Stimulated activated CD4-positive, alpha-beta T cell treated with anti-CD3 and anti-CD28 coated beads, Interleukin-2, amount 100 ng/mL, for 48 hours (primary cell): ENCODE measurements at places on chromosomes 1 and 21.

GRCh38 chr1:91718368-91718767, 167.6 kb downstream of the TGFBR3 start:
- no peak for DNase-seq

DNA sequence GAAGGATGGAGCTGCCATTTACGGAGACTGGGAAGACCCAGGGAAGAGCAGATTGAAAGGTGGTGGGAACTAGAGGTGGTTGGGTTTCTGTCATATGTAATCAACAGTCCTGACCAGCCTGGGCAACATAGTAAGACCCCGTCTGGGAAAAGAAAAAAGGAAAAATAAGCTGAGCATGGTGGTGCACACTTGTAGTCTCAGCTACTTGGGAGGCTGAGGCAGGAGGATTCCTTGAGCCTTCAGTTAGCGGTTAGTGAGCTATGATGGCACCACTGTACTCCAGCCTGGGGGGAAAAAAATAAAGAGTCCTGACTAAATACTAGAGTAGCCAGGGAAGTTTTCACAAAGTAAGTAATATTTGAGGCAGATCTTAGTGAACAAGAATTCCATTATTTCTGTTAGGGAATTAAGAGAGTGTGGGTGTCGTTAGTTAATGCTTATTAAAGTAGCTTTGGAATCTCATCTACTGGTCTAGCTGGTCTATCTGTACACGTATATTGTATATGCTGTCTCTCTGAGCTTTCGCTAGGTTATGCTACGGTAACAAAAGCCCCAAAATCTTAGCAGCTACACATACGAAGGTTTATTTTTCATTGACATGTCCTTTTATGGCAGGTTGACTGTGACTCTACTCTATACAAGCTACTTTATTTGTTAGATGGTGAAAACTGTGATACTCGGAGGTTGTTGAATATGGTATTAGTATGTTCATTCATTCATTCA, 4.4 kb downstream of the NBPF1 start:
- no peak for DNase-seq

GRCh38 chr1:200108659-200109058, 81.1 kb downstream of the NR5A2 start:
- DNase-seq = no peak

DNA sequence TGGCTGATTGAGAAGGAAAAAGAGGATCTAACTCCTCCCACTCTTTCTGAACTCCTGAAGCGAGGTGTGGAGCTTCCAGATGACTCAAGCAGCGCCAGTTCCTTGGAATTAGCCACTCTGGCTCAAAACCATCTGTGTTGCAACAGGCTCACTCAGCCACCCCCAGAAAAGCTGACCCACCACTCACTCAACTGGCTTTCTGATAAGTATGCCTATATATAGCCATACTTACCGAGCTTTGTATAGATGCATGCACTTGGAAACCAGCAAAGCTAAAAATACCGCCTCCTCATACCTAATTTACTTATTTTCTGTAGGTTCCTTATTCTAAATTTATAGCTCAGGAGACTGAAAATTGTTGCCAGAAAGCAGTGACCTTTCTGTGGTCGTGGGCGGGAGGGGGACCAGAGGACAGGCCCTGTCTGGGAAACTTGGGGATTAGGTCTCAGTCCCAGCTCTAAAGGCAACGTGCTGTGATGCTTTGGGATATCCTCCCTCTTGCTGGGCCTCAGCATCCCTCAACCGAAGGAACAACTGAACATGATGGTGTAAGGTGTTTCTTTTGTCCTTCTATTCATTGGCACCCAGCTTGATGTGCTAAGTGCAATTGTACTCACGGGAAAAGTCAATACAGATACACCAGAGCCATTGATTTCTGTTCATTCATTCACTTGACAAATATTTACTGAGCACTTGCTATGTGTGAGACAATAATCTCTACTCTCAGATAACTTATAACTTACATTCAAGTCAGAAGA, 65.7 kb downstream of the NENF start:
- no peak for DNase-seq

DNA sequence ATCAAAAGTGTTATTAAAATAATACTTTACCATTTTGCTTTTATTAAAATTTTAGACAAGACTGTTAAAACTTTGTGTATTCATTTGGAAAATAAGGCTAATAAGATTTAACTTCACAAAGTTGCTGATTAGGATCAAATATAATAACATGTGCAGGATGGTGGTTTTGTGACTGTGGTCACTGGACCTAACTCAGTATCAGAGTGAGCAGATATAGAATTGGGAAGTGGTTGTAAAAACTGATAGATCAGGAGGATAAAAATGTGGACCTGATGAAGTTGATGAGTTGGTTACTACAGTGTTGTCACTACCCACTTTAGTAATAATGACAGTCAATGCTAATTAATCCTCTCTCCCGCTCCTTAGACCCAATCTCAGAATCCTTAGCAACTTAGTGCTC, 186.4 kb downstream of the AKT3 start:
- no peak for DNase-seq

DNA sequence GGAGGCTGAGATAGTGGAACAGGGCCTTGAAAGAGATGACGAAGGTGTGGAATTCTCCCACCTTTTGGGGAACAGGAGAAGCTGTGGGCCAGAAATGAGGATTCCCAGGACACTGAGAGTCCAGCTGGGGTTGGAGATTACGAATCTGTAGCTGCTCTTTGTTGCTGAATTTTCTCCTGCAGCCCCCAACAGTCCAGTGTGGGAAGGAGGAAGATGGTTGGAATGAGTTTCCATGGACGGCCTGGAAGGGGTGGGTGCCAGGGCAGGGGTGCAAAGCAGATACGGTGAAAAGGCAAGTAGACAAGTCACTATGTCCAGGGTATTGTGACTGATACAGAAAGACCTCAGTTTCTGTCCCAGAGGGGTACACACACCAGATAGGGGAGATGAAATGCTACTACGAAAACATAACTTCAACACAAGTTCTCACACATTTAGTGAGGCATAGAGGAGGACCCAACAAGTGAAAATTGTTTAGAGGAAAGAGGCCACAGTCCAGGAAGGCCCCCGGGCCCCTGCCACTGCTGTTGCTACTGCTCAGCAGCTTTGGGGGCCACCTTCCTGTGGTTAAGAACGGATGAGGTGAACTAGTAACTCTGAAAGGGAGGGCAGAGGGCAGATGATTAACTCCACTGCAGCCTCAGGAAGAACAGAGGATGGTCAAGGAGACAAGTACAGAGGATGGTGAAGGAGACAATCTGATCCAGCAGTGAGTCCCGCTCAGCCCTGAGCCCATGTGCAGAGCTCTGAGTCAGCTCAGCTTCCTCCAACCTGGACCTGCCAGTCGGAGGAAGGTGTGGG, 7.3 kb downstream of the CD244 start:
- no peak for DNase-seq

DNA sequence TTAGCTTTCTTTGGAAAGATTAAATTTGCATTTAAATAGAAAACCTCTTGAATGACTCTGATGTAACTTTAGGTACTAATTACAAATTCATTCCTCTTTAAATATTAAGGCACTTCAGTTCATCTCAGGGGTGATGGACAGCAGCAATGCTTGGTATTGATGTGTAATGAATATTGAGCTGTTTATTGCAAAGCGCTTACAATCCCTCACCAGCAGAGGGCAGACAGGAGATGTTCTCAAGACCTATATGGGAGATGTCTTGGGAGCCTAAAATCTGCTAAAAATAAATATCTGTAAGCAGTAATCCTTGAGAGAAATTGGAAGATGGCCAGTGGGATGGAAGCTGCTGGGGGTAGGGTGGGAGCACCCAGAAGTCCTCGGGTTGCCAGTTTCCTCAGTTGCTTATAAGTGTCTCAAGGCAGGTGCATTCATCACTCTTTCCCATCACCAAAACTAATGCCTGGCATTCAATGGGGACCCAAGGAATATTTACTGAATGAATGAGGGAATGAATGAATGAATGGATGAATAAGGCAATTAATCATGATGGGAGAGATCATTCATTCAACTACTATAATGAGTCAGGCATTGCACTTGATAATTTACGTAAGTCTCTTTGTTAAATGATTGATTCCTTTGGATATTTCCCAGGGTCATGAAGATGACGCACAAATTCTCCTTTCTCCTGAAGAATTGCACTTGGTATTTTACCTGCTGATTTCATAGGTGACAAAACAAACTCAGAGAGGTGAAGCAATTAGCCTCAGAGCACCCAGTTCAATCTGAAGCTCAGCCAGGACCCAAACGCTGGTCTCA, 2.3 kb downstream of the KLHDC8A start:
- peak; percentile 64 for DNase-seq

DNA sequence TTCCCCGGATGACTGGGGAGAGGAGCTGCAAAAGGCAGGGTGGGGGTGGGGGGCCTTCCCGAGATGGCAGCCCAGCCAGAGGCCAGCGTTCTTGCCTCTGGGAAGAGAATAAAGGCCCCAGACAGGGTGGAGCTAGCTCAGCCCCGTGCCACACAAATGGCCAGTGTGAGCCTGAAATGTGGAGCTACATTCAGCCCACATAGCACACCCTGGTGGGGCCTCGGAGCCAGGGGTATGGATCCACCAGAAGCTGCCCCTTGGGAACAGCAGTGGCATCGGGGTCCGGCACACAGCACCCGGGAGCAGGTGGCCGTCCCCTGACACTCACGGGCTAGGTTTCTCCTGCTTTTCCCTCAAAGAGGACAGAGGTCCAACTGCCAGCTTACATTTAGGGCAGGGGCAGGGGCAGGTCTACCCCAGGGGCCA, 93.9 kb downstream of the PDE9A start:
- no peak for DNase-seq

GRCh38 chr1:34924759-34925555, 4.5 kb downstream of the DLGAP3 start:
- peak; percentile 65 for DNase-seq

DNA sequence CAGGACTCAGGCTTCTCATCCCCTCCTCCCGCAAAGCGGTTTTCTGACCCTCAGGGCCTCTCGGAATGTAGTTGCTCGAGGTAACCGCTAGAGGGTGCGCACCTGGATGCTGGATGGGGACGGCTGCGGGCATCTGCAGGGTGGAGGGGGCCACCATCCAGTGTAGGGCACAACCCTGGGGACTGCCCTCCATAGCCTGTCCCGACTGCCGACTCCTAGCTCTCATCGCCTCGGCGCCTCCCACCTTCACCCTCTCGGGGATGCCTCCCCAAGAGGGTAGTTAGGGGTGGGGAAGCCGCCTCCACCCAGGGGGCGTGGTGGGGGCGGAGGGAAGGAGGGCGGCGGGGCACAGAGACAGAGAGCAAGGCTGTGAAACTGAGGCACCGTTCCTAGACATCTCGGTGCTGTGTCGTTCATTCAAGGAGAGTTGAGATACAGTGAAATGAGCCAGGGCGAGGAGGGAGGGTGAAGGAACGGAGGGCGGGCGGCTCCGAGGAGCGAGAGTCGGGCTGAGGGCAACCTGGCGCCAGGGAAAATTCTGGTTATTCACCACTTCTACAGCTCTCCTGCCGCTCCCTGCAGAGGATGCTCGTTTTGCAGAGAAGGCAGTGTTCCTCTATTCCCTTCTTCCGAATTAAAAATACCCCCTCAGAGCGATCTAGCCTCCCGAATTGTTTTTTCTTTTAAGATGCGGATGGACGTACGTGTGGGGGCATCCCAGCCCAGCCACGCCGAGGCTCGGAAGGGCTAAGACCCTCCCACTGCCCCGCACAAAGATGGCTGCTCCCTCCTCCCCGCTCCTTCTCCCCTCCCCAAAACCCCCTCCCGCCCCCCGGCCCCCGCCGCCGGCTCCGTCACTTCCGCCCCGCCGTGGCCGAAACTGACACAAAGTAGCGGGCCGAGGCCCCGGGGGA, at the start of gene ATP8B2:
Gene ATP8B2, plus strand, starts transcription at position 857 of the 914 bp plus-strand sequence. CDS start 2,617 bp downstream, outside the sequence.
- DNase-seq = peak; percentile 79

DNA sequence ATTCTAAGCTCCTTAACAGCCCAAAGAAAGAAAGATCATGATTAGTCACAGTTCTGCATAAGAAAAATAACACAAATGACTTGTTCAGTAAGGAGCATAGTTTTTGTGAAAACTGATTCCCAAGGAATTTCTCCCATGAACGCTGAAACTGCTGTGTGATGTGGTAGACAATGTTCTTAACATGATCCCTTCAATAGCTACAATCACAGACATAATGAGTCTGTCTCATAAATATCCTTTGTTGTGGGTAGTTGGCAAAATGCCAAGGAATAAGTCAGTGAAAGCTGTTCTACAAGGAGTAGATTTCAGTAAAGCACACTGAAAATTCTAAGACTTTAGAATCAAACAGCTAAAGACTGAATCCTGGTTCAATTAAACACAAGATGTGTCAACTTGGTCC, 404.8 kb downstream of the HLX start:
- DNase-seq = no peak

DNA sequence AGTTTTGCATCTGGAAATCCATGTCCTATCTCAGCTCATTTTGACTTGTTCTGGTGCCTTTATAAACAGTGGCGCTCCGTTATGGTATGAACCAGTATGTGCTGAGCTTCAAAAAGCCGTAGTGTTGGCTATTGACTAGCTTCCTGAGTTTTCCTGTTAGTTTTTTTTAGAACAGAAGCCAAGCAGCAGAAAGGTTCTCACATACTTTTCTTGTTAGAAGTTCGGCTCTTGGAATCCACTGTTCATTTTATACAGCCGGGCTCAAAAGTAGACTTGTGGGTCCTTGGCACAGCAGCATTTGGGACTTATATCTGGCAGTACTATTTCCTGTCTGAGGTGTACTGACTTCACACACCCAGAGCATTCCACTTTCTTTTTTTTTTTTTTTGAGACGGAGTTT, 63.8 kb downstream of the TBCE start:
- no peak for DNase-seq

- DNase-seq = no peak
Measured at GRCh38 chr1:164191191-164191590, 367.8 kb upstream of the PBX1 start.

GRCh38 chr1:151369302-151369610, 3.2 kb downstream of the SELENBP1 start:
- DNase-seq = no peak

GRCh38 chr1:9699361-9699760, 47.8 kb downstream of the PIK3CD start:
- DNase-seq = no peak

DNA sequence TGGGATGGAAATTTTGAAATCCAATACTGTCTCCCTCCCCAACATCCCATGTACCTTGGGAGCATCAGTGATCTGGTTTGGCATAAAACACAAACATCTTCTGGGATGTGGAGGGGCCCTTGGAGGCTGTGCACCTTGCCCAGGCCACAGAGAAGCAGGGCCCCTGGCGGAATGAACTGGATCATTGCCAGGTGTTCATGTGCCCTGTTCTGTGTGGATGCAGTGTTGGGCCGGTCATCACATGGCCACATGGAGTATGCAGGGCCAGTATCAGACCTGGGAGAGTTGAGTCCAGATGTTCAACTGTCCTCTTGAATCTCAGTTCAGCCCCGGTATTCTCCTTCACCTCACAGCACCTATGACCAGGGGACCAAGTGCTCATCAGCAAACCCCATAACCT, 26.9 kb downstream of the ARHGEF10L start:
- no peak for DNase-seq
